ENCODE measurements at places on chromosomes 1 and 21.

GRCh38 chr1:31744165-31744888 is 19.8 kb downstream of the ADGRB2 start:
- no peak for DNase-seq

- no peak for DNase-seq
These were observed 77.5 kb downstream of the FMN2 start for GRCh38 chr1:240169188-240169587.

DNA sequence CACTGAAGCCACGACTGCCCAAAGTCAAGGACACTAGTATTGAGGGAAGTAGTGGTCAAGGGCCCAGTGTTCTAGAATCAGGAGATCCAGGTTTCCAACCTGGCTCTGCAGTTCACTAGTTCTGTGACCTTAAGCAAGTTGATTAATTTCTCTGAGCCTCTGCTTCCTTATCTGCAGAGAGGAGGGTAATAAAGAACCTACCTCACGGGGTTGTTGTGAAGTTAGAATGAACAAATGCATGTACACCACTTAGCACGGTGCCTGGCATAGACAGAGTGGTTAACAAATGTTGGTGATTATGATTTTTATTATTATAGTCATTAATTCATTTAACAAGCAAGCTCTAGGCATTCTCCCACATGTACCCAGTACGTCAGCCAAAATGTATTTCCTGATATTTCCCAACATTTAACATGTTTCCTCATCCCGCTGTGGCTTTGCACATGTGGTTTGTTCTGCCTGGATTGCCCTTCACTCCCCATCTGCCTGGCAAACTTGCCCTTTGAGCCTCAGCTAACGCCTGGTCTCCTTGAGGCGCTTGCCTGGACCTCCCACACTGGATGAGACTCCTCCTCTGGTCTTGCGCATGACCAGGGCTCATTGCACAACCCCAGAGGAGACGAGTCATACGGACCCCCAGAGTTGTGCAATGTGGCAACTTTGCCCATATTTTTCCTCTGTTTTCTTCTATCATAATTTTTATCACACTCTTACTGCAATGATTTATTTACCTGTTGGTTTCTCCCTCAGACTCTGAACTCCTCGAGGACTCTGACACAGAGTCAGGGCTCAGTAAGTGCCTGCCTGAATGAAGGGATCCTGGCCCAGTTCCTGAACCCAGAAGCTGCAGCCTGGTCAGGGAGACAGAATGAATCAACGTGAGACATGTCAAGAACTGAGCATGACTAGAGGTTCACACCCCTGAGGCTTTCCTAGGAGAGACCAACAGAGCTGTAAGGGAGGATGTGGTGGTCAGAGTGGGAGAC is 20.7 kb upstream of the MFSD2A start:
- DNase-seq, result no peak

GRCh38 chr1:221549815-221550214 is 192.1 kb downstream of the DUSP10 start:
- DNase-seq, result no peak

DNA sequence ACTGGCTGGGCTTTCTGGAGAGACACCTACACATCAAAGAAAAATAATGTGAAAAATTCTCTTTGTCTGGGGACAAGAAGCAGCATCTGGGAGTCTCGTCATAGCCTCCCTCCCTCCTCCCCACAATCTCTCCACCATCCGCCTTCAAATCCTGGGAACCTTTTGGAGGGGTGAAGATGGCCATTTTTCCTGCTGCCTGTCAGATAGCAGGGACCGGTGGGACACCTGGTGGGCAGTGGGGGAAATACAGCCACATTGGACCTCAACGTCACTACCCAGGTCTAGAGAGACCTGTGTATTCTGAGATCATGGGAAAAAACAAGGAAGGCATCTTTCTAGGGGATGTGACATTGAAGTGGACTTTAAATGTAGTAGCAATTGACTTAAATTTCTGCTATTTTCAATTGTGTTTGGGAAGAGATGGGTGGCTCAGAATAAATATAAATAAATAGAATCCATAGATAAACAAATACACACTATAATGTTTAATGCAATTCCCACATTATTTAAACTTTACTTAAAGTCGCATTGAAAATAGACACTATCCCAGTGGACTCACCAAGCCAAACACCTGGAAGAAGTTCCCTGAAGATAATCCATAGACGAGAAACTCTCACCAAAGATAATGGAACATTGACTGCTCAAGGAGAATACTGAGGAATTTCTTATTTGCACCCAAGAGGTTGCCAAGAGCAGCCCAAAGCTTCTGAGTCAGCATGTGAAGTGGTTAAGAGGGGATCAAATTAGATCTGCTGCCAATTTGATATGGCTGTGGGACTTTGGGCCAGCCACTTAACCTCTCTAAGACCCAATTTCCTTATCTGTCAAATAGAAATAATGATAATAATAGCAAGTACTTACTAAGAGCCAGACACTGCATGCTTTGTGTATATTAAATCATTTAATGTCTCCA is 147.6 kb upstream of the CAMK1G start:
- DNase-seq, result peak; percentile 8

DNA sequence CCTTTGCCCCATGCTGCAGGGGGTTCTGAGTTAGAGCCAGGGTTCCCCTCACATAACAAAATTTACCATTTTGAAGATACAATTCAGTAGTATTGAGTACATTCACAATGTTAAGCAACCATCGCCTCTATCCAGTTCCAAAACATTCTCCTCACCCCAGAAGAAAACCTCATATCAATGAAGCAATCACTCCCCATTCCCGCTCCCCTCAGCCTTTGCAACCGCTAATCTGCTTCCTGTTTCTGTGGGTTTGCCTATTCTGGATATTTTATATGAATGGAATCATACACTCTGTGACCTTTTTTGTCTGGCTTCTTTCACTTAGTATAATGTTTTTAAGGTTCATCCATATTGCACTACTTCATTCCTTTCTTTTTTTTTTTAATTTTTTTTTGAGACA is 32.9 kb downstream of the SERINC2 start:
- no peak for DNase-seq

GRCh38 chr1:22237433-22238093 is 94.7 kb upstream of the WNT4 start:
- no peak for DNase-seq

DNA sequence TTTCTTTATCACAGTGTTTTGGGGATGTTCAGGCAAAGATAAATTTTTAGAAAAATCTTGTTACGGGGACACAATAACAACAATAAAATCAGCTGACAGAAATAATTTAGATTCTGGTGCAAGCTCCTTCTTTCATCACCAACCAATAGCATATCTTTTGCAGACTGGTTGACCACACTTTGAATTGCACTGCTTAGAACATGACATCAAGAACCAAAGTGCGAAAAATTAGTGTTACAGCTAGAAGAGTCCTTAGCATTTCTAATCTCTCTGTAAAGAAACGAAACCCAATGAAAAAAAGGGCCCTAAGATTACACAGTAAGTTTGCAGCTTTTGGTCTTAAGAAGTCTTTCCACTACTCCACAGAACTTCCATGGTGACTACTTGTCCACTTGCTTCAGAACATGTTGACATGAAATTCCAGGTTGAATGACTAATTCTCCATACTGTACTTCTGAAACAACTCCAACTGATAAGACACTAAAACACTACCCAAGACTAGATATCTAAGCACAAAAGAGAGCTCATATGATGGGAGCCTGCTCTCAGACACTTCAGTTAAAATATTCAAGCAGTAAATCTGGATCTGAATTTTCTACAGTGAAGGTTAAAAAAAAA is 31.3 kb downstream of the XKR8 start:
- DNase-seq, result no peak

DNA sequence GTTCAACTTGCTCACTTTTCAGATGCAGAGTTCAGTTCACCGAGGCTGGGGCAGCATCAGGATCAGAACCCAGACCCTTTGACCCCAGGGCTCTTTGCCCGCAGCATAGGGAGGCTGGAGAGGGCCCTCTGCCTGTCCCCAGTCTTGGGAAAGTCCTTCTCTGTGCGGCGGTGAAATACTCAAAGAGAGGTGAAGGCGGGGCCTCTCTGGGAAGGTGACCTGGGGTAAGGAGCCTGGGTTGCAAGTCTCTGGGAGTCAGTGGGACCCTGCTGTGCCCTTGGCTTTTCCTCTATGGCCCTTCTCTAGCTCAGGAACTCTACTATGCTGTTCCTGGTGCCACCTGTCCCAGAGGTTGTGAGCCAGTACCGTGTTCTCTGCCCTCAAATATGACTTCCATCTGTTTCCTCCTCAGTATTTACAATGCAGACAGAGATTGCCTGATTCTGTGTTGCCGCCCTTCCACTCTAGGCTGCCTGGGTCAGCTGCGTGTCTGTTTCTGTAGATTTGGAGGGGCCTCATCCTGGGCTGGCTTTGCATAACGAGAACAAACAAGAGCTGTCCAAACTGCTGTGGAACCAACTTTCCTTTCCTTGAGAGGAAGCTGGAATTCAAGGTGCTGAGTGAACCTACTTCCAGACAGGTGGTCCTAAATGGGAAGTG is 18.7 kb upstream of the ZBTB21 start:
- DNase-seq, result no peak

DNA sequence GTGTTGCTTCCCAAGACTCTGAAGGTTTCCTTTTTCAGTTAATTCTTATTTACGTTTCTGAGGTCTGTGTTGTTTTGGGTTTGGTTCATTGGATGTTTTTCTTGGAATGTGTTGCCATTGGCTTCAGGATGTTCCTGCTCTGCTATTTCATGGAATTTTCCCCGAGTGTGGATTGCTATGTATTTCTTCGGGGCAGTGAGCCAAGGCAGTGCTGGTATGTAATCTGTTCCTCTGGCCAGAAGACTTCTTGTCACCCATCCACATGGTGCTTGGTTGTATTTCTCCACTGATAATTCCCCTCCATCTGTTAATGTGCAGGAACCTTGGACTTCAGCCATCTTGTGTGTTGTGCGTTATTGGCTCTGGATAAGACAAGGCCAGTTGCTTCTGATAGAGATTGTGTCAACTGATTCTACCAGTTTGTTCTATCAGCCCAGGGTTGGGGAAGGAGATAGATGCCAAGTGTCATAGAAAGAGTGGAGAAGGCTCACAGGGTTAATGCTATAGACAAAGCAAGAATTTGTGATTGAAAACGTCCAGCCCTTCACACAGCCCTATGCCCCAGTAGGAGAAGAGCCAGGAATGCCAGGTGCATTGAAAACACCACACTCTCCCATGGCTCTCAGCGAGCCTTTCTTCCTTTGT is 505.2 kb downstream of the PLPP3 start:
- no peak for DNase-seq

DNA sequence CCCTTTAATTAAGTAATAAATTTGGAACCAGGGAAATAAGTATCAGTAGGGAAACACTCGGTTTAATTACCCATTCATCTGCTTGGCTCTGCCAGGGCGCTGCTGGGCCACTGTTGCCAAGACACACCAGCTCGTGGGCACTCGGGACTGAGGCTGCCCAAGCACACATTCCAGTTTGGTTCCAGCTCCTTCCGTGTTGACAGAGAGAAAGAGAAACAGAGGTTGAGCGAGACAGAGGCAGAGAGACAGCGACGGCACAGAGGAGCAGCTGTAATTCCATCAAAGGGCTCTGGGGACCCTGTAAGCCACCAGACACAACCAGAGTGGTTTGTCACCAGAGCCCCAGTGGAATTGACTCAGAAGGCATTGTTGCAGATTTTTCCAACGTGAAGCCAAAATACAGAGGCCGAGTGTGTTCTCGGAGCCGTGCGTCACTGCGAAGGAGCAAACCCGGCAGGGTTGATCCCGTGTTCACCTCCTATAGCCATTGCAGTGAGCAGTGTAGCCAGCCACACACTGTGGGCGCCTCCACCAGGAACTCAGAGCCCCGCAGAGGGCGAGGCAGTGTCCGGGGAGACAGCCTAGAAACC is 33.5 kb downstream of the SYF2 start:
- no peak for DNase-seq

DNA sequence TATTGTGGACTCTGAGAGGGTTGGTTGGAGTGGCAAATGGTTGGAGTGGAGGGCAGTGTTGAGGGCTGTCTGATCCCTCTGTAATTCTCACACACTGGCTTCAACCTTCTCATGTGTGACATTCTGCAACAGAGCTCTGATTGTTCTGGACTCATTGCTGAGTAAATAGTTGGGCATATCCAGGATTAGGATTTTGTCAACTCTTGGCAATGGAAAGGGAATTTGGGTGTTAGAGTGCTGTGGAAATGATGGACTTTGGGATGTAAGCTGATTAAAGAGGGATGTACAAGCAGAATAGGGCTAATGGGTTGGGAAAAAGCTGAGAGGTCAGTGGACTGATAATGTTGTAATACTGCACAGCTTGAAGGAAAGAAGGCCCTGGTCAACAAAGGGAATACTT is 16.5 kb downstream of the TLCD4 start:
- no peak for DNase-seq

GRCh38 chr1:111739194-111739924 is at the start of gene INKA2:
INKA2 (minus strand) TSS chr1:111739395; CDS start chr1:111739242, 153 bp downstream.
- peak; percentile 56 for DNase-seq

GRCh38 chr1:34331020-34331926 is 154.6 kb downstream of the C1orf94 start:
- DNase-seq, result no peak

GRCh38 chr1:204791453-204792353 is 79.0 kb upstream of the NFASC start:
- DNase-seq, result peak; percentile 58

GRCh38 chr1:88998716-88999115 is 6.3 kb upstream of the KYAT3 start:
- DNase-seq, result no peak

All from stimulated activated CD4-positive, alpha-beta T cell treated with anti-CD3 and anti-CD28 coated beads, Interleukin-15, amount 100 ng/mL, for 1 hour (primary cell).